Stimulated activated CD4-positive, alpha-beta T cell treated with anti-CD3 and anti-CD28 coated beads, Interleukin-4, amount 100 ng/mL, for 4 hours (primary cell): ENCODE measurements at places on chromosomes 6 and 20.

DNA sequence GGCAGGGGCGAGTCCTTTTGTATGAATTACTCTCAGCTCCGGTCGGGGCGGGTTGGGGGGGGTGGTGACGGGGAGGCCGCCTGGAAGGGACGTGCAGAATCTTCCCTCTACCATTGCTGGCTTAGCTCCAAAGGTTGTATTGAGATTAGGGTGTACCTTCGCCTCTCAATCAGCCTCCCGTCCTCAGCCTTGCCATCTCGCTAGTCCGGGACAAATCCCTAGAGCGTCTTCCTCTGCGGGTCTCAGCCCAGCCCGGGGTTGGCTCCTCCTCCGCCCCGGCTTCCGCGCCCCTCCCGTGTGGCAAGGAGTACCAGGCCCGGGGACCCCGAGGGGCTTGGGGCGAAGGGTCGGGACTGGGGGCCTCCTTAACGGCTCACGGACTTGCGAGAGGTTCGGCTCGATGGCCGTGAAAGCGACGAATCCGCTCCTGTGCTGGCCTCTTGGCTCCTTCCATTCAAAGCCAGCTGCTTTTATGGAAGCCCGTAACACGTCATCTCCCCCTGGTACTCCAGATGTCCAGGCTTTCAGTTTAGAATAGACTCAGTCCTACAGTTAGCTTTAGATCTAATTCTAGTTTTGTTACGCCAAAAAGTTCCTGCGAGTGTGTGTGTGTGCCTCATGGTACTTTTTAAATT, 636 bp upstream of the EEF1A1 start:
- peak; percentile 70 for DNase-seq

GRCh38 chr6:106973836-106974335, 643 bp downstream of the CD24 start:
- no peak for DNase-seq

DNA sequence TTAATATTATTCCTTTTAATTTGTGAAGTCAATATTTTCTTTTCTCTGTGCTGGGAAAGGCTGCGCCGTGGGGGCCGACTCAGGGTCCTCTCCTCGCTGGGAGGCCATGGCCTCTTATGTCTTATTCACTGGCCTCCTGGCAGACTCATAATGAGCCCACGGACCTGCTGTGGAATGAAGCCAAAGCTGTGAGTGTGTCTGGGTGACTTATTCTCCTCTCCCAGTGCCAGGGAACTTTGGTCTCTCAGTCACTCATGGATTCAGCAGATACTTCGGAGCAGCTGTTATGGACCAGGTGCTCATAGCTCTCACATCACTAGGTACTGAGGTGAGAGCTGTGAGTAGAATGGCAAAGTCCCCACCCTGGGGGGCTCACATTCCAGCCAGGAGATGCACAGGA, 297.6 kb downstream of the CDH26 start:
- DNase-seq, result no peak

GRCh38 chr6:57183336-57183735, 11.2 kb downstream of the BAG2 start:
- DNase-seq, result no peak
